Naive thymus-derived CD8-positive, alpha-beta T cell (primary cell): ENCODE measurements at places on chromosomes 13 and 19.

- no peak for DNase-seq
Observed at GRCh38 chr13:44147648-44148047, 226.0 kb upstream of the SERP2 start.

DNA sequence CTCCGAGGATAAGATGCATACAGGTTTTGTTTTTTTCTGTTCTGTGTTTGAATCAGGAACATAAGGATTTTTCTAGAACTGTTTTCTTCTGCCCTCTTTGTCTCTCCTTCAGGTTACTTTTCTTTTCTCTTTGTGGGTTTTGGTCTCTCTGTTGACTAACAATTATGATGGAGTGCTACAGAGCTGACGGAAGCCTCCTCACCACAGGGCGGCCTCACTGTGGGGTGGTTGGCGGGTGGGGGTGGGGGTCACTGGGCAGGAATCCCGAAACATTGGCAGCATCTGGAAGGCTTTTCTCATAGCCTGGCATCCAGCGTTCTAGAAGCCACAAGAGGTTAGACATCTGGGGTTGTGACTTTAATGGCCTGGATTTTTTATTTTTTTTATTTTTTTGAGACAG lies 12.0 kb upstream of the MATK start:
- DNase-seq = no peak

DNA sequence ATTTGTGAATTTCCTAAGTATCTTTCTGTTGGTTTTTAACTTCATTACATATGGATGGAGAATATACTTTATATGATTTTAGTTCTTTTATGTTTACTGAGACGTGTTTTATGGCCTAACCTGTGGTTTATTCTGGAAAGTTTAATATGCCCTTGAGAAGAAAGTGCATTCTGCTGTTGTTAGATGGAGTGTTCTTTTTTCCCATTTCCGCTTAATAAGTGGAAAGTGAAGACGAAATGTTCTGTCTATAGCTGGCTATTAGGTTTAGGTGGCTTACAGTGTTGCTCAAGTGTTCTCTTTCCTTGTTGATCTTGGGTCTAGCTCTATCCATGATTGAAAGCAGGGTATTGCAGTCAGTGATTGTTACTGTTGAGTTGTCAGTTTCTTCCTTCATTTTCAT lies 17.2 kb upstream of the TIMM50 start:
- DNase-seq = no peak

GRCh38 chr19:1566392-1567115 lies 1.6 kb downstream of the MEX3D start:
- no peak for DNase-seq

GRCh38 chr13:34044660-34045080 lies 226.7 kb downstream of the RFC3 start:
- no peak for DNase-seq

DNA sequence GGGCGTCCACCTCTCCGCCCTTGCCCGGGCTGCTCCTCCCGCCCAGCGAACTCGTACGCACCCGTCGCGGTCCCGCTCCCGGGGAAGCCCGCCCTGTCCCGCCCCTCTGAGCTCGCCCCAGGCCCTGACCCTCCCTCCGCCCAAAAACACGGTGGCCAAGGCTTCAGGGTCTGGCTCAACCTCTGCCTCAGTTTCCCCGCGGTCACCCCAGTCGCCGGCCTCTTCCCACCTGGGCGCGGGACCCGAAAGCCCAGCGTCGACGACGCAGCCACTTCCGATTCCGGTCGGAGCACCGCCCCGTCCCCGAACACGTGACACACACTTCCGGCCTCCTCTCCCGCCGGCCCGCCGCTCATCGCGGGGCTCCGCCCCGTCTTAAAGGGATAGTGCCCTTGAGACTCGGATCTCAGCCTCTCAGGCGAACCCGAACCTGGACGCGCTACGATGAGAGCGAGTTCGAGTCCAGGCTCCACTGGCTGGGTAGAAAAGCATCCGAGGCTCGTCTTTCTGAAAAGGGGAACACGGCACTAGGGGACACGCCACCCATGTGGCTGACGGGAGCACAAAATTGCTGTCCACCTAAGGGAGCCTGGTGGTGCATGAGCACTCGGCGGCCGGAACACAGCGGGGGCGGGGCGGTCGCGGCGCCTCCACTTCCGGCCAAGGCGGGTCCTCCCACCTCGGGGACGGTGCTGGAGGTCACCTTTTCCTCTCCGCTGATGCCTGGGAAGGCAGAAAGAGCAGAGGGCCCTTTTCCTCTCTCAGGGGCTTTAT lies at the start of gene C19orf25:
Gene C19orf25 (minus strand): TSS at position 282 of the 774 bp plus-strand sequence. CDS start 312 bp downstream, outside the sequence.
- DNase-seq = peak; percentile 87

- DNase-seq = no peak
Observed at GRCh38 chr19:2887391-2887914, 13.3 kb upstream of the ZNF57 start.

DNA sequence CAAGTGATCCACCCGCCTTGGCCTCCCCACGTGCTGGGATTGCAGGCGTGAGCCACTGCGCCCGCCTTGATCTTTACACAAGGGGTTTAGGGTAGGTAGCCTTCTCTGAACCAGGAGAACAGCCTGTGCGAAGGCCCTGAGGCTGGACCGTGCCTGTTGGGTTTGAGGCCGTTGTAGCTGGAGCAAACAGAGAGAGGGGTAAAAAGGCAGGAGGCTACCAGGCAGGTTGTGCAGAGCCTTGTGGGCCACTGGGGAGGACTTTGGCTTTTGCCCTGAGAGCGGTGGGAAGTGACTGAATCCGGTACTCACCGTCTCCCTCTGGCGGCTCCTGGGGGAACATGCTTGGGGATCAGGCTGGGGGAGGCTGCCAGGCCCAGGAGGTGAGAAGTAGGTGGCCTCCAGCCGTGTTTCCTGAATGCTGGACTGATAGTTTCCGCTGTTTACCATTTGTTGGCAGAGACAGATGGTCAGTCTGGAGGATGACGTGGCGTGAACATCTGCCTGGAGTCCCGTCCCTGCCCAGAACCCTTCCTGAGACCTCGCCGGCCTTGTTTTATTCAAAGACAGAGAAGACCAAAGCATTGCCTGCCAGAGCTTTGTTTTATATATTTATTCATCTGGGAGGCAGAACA lies 24.6 kb downstream of the SPC24 start:
- peak; percentile 67 for DNase-seq

DNA sequence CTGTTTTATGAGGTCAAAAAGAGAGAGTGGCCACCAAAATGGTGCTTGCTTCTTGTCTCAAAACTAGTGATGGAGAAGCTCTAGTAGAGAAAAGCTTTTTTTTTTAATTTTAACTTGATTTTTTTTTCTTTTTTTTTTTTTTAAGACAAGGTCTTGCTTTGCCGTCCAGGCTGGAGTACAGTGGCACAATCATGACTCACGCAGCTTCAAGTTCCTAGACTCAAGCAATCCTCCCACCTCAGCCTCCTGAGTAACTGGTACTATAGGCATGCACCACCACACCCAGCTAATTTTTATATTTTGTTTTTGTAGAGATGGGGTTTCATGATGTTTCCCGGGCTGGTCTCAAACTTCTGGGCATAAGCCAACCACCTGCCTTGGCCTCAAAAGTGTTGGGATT lies 279.0 kb downstream of the TBC1D4 start:
- DNase-seq = no peak

DNA sequence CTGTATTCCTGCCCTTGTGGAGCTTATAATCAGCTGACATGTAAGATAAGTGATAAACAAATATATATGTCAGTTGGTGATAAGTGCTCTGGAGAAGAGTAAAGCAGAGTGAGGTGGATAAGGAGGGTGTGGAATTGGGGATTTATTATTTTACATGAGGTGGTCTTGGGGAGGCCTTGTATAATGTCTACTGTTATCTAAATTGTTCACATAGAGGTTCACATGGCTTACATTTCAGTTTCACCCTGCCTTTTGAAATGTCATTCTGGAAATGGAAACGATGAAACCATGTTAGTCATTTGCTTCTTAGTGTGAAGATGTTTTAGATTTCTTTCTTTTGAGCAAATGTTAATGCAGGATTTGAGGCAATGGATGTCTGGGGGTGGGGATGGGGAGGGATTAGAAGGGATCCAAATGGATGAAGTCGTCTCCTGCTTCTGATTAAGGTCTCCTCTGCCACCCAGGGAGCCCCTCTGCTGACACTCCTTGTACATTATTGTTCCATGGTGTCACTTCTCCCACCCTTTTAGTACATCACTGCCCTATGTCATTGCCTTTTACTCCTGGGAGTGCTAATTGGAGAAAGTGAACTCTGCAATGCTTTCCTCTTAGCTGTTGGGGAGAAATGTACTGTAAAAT lies 14.0 kb downstream of the B3GLCT start:
- no peak for DNase-seq

- DNase-seq = no peak
Observed at GRCh38 chr19:50008532-50008931, 16.6 kb downstream of the VRK3 start.

GRCh38 chr19:16566702-16567101 lies 5.5 kb downstream of the SLC35E1 start:
- no peak for DNase-seq

DNA sequence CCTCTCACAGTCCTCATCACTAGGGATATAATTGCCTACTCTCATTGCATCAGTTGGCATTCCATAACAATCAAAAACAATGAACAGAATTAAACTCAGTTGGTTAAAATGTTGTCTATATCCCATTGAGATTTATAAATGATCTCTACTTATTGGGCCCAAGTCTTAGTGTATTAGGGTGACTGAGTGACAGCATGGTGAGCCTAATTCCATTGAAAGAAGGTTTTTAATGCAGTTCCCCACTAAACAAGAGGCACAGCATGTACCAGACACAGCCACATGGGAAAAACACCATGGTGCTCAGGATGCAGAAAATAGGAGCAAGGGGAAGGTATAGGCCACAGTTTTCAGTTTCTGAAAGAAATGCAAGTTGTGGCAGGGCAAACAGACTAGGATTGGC lies 208.4 kb downstream of the RFC3 start:
- DNase-seq = no peak

DNA sequence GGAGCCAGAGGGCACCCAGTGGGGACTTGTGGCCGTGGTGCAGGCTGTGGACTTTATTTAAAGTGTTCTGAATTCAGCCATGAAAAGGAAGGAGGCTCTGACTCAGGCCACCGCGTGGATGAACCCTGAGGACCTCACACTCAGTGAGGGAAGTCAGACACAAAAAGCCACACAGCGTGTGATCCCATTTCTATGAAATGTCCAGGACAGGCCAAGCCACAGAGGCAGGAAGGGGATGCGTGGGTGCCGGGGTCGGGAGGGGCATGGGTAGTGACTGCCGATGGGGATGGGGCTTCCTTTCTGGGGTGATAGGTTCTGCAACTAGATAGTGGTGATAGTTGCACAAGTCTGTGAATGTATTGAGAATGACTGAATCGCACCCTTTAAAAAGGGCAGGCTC lies 8.7 kb upstream of the ZBTB7A start:
- no peak for DNase-seq

- no peak for DNase-seq
Observed at GRCh38 chr13:113814435-113814821, 49.4 kb downstream of the GAS6 start.

GRCh38 chr13:27510082-27510481 lies 59.7 kb upstream of the MTIF3 start:
- DNase-seq = no peak

DNA sequence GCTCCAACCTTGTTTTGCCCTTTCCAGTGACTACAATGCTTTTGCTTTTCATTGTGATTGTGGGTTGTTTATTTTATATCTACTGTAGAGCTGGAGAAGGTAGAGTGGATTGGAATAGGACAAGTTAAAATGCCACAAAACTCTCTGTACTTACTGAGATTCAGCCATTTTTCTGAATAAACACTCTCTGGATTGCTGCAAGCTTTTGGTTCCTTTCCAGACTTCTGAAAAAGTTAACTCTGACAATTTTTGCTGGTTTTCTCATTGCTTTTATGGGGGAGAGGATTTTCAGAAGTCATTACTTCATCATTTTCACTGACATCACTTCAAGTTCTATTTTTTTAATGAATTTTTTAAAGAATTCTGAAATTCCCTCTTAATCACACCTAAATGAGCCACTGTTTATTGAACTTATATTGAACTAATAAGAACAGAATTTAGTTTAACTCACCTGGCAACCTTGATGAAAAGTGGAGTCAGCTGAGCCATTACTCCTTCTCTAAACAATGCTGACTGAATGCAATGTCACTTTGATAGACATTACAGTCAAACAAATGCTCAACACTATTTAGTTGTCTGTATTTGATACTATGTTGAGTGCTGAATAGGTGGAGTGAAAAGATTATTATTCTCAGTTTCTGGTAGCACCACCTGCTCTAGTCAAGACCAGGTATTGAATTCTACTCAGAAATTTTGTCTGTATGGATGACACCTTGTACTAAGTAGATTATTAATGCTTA lies 303.5 kb downstream of the DLEU7 start:
- no peak for DNase-seq

GRCh38 chr13:67803118-67803517 lies 573.0 kb upstream of the PCDH9 start:
- DNase-seq = no peak

DNA sequence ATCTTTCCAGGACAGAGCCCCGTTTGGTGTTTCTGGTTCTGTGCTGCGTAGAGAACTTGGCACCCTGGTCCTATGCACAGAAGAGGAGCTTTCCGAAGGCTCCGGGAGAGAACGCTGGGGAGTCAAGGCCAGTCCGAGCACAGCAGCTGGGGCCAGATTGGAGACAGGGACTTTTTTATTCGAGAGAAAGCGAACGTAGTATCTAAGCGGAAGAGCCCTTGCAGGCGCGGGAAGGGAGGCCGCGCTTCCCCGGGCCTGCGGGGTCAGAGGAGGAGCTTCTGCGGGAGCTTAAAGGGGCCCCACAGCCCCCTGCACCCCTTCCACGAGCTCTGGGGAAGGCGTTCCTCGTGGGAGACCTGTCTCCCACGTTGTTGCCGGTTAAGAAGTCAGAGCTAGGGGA lies 48.6 kb upstream of the ARHGEF7 start:
- no peak for DNase-seq

- DNase-seq = no peak
Observed at GRCh38 chr19:41030651-41031050, 39.6 kb downstream of the CYP2B6 start.

DNA sequence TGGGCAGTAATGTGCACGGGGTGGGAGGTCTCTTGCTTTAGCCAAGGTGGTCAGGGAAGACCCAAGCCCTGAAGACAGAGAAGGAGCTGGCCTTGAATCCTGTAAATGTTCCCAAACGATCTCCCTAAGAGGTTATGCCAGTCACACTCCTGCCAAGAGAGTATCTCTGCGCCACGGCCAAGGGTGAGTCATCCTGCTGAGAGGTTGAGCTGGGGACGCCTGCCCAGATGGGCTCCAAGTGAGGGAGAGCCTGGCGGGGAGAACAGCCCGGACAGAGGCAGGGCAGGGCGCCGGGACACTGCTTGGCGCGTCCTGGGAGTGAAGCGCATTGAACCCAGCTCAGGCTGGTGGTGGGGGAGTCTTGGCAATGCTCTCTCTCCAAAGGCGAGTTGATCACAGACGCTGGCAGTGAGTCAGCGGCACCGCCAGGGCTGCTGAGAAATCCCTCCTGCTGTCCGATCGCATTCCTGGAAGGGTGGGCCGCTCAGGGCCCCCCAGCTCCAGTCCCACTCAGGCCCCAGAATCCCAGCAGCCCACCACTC lies 16.4 kb downstream of the SULT2B1 start:
- DNase-seq = no peak

- DNase-seq = no peak
Observed at GRCh38 chr13:61144301-61144700, 271.3 kb downstream of the PCDH20 start.
